Glutamatergic neuron (in vitro differentiated cells): ENCODE measurements at places on chromosomes 11 and 22. TPM values are rescaled to one million over a fixed set of nuclear protein-coding genes. Genes with fewer than 3 reads are reported as not detected.

Gene ATL3
- 9.4 TPM for total RNA-seq

Gene POU2F3
- not detected for total RNA-seq

Gene MS4A4A
- not detected for total RNA-seq

Gene TMEM25
- total RNA-seq, result 76.8 TPM

Gene HEPACAM
- not detected for total RNA-seq

Gene MMP8
- not detected for total RNA-seq

Gene FAM111B
- 6.4 TPM for total RNA-seq

Gene OR5B2
- total RNA-seq, result not detected
